ENCODE measurements at places on chromosomes 6 and 20.

- DNase-seq: no peak
Measured at GRCh38 chr6:116512111-116512559, 696 bp downstream of the CALHM5 start.

- no peak for DNase-seq
Measured at GRCh38 chr6:28682542-28682941, 156.9 kb downstream of the GPX5 start.

DNA sequence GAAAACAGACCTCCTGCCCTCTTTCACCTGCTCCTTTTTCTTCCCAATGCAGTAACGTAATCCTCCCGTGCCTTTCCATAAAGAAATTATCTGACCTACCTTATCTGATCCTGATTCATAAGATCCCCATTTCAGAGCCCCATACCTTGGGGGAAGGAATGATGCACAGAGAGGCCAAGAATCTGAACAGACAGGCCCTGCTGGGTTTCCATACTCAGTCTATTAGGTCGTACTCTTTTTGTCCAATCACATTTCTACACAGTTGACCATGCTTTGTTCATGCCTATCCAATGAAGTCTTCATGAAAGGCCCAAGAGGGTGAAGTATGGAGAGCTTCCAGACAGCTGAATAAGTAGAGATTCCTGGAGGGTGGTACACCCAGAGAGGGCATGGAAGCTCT is 25.3 kb downstream of the SRPK1 start:
- no peak for DNase-seq

DNA sequence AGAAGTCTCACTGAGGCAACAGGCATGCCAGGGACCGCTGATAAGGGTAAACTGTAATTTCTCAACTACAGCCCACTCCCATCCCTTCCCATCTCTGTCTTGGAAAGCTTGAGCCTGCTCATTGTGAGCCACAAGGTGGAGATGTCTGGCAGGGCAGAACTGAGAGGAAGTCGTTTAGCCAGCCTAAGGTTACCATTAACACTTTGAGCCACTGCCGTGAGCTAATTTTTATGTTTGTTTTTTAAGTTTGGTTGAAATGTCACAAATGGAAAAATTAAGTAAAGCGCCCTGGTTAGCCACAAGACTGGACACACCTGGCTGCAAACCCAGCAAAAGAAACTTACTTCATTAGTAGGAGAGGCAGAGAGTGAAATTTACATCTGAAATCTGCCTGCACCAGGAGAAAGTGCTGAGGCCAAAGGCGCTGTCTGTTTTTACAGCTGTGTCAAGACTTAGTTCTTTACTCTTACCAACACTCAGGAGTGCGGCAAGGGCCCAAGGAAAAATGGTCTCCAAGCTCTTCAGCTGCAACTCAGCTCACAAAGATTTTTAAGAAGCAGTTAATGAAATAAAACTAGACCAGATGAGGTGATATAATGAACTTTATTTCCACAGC is 50.0 kb upstream of the FAM83C start:
- DNase-seq: no peak

DNA sequence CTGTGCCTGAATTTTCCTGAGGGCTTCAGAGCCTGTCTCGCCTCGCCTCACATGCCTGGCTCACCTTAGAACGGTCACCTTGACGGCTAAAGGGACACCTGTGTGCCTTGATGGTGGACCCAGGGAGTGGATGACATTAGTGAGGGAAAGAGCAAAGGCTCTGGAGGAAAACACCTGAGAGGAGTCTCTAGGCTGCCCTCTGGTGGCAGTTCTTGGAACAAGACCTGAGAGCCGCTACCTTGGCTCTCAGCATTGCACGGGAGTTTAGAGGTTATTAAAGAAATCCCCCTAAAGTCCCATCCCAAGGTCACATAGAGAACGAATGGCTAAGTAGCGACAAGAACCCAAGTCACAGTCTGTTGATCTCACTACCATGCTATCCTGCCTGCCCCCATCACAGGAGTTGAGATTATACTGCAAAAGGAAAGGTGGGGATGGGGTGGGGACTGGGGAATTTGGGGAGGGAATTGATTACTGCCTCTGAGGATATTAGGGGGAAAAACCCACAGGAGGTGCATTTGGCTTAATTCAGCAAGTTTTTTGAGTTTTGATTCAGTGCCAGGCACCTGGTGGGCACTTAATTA is 7.9 kb upstream of the CDSN start:
- DNase-seq: peak; percentile 80

GRCh38 chr6:56710967-56711366 is 68.3 kb upstream of the DST start:
- DNase-seq: no peak

GRCh38 chr20:49908258-49908565 is 7.1 kb downstream of the SPATA2 start:
- no peak for DNase-seq

GRCh38 chr6:32050562-32050961 is 12.3 kb downstream of the CYP21A2 start:
- DNase-seq: no peak

DNA sequence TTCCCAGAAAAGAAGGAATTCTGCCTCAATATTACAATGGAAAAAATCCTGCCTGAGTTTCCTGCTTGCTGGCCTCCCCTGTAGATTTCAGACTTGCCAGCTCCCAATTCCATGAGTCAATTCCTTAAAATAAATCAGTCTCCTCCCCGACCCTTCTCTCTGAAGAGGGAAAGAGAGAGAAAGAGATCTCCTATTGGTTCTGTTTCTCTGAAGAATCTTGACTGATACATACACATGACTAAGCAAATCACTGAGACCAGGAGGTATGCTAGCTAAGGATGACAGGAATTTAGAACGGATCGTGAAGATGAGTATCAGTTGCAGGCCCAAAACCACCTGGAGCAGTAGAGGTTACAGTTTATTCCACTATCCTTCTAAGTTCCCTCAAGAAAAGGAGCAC is 11.3 kb upstream of the RBM24 start:
- DNase-seq: no peak

DNA sequence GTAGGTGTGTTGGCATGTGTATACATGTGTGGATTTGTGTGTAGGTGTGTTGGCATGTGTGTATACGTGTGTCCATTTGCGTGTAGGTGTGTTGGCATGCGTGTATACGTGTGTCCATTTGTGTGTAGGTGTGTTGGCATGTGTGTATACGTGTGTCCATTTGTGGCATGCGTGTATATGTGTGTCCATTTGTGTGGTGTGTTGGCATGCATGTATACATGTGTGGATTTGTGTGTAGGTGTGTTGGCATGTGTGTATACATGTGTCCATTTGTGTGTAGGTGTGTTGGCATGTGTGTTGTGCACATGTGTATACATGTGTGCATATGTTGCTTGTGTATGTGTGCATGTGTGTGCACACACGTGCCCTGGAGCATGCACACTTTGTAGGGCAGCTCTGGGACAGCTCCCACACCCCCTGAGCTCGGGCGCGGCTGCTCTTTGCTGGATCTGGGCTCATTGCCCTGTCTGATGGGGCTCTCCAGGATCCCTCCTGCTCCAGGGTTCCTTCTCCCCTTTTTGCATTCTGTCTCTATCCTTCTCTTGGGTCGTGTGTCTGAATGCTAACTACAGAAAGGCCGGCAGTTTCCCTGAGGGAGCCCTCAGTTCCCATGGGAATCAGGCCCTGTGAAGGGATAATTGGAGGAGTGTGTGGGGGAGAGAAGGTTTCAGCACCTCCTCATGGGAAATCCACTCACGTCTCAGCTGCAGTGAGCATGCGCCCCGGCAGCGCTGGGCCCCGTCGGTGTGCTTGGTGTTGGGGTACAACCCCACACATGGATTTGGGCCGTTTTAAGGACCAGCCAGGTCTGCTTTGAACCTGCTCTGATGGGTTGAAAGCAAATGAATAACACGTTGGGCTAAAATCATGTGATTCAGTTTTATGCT is 102.0 kb downstream of the ERMARD start:
- DNase-seq: no peak

GRCh38 chr6:122365775-122366403 is 33.6 kb upstream of the HSF2 start:
- peak; percentile 22 for DNase-seq

DNA sequence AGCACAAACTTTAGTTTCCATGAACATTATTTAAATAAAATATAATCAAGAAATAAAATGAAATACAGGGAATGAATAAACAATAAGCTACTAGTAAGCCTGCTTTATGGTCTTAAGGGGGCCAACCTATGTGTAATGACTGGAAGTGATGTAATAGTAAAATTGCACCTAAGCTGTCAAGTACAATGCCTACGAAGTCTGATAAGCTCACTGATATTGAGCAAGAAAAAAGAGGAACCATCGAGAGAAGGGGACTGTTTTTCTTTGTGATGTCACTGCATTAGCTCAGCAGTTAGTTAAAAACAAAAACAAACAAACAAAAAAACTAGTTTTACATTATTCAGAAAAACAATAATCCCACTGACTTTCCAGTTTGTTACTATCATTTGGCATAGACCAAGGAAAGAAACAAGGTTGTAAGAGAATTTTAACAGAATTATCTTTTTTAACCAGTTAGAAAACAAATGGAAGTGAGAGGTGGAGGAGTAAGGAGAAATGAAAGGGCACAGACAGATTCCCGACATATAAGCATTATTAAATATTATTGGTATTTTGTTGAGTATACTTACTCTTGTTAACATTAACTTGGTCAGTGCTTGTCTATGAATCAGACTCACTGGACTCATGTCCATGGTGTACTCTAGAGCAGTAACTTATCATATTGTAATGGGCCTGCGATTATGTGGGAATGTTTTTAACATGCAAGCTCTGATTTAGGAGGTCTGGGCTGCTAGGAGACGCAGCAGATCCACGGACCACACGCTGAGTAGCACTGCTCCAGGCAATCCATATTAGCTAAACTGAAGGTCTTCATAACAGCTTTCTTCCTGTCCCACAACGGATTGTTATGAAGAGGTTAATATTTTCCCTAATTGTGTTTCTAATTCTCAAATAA is 99.6 kb upstream of the HMGCLL1 start:
- DNase-seq: no peak

- no peak for DNase-seq
Measured at GRCh38 chr20:59027741-59028320, 4.3 kb downstream of the ATP5F1E start.

- DNase-seq: no peak
Measured at GRCh38 chr6:13447949-13448724, 39.3 kb downstream of the GFOD1 start.

DNA sequence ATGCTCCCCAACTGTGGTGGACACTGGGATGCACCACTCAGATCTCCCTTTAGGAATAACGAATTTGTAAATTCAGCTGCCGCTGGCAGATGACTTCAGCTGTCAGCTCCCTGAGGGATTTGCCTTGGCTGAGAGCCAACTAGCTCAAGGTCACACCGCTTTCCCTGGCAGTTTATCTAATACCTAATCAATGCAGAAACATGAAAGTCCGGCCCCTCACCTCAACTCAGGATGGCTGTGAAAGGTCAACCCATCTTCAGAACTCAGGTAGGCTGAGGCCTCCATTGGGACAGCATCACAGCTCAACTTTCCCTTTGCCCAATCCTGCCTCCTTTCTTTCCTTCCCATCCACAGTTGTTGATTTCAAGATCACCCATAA is 22.8 kb upstream of the SCGN start:
- DNase-seq: no peak

DNA sequence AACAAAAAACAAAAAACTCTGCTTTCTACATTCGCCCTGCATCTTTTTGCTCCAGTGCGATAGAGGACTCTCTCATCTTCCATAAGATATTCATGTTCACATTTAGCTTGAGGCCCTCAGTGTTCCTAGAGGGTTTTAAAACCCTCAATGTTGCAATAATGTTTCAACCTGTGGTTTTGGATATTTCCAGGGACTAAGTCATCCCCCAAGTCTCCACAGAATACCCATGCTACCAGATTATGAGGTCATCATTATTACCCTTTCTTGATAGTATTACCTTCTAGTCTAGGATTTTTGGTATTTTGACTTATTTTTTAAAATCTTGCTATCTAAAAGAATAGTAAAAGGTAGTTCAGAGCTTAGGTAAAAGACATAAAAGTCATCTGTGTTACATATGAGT is 480.5 kb upstream of the ID4 start:
- DNase-seq: no peak

DNA sequence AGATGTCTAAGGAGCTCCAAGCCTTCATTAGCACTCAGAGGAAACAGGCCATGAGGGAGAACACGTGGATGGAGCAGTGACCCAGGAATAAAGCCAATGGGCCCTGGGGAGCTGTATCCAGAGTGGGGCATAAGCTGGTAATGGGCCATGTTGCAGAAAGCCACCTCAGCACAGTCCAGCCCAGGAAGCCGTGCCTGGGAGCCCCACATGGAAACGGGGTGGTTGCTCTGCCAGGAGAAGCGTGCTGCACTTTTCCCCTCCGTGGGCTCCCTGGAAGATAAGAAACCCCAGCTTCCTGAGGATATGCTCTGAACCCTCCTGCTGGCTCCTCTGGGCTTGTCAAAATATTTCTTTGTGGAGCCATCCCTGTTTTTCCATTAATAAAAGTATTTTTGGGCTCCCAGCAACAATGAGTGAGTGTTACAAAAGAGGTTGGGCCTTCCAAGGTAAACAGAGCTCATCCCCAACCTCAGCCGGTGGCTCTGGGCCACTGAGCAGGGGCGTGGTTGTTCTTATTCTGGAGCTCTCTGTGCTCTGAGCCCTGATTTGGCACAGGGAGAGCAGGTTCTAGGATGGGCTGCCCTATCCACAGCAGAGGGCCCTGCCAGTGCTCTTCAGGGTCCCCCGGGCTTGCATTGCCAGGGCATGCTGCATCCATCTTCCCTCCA is 31.2 kb upstream of the NFATC2 start:
- no peak for DNase-seq

DNA sequence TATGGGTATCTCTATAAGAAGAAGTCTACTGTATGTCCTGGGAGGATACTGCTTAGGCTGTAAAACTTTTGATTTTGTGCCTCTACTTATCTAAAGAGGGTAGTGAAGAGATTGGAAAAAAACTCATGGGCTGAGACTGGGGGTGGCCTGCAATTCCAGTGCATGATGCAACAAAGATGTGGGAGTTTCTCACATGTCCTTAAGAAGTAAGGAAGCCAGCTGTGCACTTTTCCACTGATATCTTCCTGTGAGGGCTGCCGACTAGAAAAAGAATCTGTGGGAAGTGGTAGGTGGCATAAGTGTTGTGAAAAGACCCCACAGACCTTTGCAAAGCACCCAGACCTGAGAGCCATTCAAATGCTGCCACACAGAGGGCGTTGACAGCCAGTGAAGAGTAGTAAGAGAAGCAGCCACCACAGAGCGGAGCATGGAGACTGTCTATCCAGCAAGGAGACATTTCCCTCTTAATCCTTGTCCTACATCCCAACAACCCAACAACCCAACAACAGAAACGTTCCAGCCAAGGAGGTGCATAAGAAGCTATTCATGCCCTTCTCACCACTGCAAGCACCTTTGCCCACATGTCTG is 65.1 kb downstream of the PFDN4 start:
- no peak for DNase-seq

DNA sequence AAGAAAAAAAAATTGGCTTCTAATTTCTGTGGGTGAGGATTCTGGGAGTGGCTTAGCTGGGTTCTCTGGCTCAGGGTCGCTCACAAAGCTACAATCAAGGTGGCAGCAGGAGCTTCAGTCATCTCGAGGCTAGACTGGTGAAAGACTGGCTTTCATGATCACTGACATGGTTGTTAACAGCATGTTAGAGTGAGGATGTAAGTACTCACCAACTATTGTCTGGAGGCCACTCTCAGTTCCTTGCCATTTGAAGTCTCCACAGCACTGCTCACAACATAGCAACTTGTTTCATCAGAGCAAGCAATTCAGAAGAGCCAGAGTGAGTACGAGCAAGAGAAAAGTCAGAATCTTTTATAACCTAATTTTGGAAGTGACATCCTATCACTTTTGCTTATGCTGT is 145.7 kb upstream of the PRSS16 start:
- no peak for DNase-seq

- no peak for DNase-seq
Measured at GRCh38 chr6:44701038-44701636, 313.6 kb downstream of the CDC5L start.

GRCh38 chr6:158085261-158086053 is 82.6 kb downstream of the SERAC1 start:
- DNase-seq: no peak
